HFFc6 (cell line): ENCODE measurements at places on chromosomes 5 and 9.
A peak's percentile ranks its signal among the peaks of the same experiment; 100 is the strongest.

- peak; percentile 1 for DNase-seq
Observed at GRCh38 chr5:6504677-6505415, 56.2 kb downstream of the UBE2QL1 start.

DNA sequence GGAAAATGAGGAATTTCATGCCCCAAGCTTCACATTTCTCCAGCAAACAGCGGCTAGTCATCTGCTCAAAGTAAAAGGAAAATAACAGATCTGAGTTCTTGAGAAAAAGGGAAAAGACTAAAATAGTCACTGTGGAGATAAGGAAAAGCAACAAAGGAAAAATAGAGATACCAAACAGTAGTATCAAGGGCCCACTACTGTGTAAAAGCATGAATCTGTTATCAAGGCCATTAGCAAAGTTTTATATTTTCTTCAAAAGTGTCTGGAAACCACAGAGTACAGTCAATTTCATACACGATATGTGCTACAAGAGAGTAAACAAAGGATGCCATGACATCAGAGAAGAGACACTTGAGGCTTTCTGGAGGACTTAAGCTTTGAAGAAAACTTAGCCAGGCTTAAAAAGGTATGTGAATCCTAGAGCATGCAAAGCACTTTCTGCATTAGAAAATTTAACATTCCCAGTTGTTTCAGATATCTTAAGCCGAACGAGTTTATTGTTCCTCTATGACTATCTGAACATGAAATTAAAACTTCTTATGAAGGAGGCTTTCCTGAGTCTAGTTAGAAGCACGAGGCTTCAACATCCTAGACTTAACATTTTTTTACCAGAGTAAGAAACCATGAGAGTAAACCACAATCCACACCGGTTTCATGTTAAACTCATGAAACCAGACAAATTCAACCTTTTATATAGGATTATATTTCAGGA lies 1.2 kb downstream of the TTC33 start:
- peak; percentile 11 for DNase-seq

DNA sequence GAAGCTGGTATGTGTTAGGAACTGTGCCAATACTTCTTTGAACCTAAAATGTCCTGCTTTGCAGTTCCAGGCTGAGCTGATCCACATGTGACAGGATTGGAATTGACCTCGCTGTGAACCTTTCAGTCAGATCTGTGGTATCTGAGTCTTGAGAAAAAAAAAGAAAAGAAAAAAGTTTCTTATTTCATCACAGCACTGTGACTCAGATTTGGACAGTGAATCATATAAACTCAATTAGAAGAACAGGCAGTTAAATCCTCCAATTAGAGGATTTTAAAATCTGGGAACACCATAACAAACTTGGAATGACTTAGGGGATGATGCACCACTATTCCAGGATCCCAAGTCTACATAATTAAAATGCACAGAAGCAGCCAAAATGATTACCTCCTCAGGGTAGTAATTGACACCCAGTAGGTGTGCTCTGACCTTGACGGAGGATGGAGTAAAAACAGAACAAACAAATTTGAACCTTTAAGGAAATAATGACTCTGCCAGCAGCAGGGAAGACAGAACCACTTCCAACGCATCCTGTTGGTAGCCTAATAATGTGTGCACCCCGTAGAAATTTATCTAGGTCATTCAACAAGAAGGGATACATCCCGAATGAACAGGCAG lies 57.8 kb upstream of the RAI14 start:
- DNase-seq, result peak; percentile 92

- no peak for DNase-seq
Observed at GRCh38 chr5:133581918-133582317, 30.4 kb downstream of the FSTL4 start.
